Stimulated activated naive CD8-positive, alpha-beta T cell treated with anti-CD3 and anti-CD28 coated beads, Interleukin-15, amount 100 ng/mL, for 72 hours (primary cell): ENCODE measurements at places on chromosomes 5 and 9.

DNA sequence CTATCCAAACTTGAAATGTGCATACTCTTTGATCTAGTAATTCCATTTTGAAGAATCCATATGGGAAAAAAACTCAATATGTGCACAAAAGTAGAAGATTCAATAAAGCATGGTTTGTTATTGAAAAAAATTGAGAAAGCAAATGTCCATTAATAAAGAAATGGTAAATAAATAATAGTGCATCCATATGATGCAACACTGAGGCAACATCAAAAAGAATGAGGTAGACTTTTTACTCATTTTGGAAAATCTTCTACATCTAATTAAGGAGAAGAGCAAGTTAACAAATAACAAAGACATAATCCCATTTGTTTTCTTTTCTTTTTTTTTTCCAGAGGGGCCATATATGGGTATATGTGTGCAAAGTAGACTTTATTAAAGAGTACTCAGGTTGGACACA, 52.5 kb upstream of the FST start:
- no peak for DNase-seq

- DNase-seq = no peak
Observed at GRCh38 chr9:76374783-76375559, 19.3 kb downstream of the RFK start.

- no peak for DNase-seq
Observed at GRCh38 chr9:86135371-86135770, 36.0 kb upstream of the GOLM1 start.

- no peak for DNase-seq
Observed at GRCh38 chr9:108696156-108696555, 159.6 kb downstream of the ACTL7B start.
